Astrocyte of the spinal cord (primary cell): ENCODE measurements at places on chromosomes 7 and 10.

DNA sequence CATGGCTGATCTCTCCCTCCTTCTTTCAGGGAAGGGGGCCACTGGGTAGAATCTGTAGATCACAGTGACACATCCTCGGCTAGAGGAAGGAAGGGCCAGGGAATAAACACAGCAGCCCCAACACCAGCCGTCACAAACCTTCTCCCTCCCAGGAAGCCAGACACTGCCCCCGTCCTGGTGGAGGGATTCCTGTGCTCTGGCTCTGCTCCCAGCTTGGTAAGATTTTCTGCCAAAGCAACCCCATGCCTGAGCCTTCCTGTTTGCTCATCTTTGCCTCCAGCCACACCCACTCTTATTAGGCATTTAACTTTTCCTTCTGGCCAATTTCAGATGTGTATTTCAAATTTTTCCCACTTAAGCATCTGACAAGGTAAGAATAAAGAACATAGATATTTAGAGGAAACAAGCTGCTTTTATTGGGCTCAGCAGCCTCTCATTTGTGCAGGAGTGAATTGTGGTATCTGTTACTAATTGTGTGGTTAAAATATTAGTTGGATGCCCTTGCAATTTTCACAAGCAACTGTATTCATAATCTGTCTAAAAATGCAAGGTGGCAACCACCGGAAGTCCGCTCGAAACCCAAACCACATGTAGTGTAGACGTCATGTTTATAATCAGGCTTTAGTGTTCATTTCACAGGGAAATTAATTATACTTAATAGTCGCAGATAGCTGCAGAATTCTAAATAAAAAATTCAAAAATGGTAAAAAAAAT is 13.2 kb upstream of the NPS start:
- no peak for DNase-seq

GRCh38 chr10:110724937-110725336 is 80.8 kb downstream of the RBM20 start:
- DNase-seq: no peak

GRCh38 chr7:46468753-46469356 is 547.8 kb upstream of the IGFBP3 start:
- peak; percentile 52 for DNase-seq

GRCh38 chr7:120677535-120677934 is 180.4 kb downstream of the TSPAN12 start:
- DNase-seq: no peak

DNA sequence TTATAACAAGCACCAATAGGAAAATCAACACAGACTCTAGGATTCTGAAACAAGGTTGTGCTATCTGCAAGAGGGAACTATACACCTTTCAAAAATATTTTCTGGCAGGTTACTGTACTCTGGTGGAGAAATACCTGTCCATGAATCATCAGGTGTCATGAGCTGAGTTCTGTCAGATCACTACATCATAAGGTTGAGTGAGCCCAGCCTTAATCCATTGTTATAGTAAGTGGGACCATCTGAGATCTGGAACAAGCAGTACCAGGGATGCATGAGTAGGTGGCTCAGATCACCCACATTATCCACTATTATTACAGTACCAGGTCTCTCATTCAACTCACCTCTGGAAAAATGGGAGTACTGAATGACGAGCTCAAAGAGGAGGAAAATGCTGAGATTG is 212.4 kb downstream of the DGKI start:
- no peak for DNase-seq

GRCh38 chr10:100510533-100511308 is 8.9 kb downstream of the SEC31B start:
- no peak for DNase-seq

DNA sequence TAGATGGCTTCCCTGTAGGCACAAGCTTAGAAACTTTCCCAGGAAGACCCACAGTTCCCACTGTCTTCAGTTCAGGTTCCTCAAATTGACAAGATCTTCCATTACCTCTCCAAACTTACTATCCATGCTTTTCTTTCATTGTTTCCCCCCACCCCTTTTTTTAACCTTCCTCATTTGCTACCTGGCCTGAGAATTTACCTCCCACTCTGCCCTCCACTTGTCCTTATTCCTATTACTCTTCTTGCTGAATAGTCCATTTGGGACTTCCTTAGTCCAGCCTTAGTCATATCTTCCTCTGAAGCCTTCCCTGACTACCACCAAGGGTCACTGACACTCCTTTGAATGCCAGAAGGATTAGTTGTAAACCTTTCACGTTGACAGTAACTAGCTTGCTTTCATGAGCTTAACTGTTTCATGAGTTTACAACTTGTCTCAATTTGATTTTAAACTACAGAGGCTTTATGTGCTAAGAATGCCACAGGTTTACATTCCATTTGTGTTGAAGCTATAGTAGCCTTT is 1.2 kb upstream of the CALU start:
- peak; percentile 58 for DNase-seq

GRCh38 chr7:121498816-121499215 is 102.7 kb upstream of the FAM3C start:
- no peak for DNase-seq

- DNase-seq: no peak
Observed at GRCh38 chr7:24884401-24884800, 95.6 kb downstream of the OSBPL3 start.

DNA sequence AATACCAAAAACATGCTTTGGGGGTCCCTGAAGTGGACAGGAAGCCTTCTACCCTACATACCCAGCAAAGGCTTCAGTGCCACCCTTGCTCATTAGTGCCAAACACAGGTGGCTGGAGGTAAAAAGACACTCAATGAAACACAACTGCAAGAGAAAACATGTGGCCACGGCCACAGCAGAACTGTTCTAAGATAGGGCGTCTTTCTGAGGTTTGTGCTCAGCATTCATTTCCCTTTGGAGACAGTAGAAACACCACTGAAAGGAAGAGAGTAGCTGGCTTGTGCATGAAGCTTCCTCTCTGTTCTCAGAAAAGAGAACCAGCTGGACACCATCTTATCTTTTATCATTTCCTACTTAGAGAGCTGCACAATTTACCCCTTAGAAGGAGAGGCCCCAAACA is 143.0 kb downstream of the PLXNA4 start:
- no peak for DNase-seq

- no peak for DNase-seq
Observed at GRCh38 chr7:151847681-151848081, 29.2 kb downstream of the PRKAG2 start.

- no peak for DNase-seq
Observed at GRCh38 chr7:28075674-28076358, 104.8 kb downstream of the JAZF1 start.

DNA sequence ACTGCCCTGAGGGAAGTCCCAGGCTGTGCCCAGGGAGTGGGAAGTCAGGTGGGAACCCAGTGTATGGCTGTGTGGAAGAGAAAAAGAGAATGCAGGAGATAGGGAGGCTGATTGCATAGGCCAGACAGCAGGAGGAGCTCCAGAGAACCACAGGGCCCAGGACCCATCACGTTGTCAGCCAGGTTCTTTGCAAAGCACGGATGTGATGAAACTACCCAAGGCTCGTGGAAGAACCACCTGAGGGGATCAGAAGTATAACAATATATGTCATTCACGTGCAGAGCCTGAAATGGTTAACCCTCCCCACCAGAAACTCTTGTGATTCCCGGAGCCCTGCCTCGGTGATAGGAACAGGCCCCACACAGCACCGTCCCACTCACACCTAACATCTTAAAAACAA is 83.6 kb downstream of the LARP4B start:
- no peak for DNase-seq

DNA sequence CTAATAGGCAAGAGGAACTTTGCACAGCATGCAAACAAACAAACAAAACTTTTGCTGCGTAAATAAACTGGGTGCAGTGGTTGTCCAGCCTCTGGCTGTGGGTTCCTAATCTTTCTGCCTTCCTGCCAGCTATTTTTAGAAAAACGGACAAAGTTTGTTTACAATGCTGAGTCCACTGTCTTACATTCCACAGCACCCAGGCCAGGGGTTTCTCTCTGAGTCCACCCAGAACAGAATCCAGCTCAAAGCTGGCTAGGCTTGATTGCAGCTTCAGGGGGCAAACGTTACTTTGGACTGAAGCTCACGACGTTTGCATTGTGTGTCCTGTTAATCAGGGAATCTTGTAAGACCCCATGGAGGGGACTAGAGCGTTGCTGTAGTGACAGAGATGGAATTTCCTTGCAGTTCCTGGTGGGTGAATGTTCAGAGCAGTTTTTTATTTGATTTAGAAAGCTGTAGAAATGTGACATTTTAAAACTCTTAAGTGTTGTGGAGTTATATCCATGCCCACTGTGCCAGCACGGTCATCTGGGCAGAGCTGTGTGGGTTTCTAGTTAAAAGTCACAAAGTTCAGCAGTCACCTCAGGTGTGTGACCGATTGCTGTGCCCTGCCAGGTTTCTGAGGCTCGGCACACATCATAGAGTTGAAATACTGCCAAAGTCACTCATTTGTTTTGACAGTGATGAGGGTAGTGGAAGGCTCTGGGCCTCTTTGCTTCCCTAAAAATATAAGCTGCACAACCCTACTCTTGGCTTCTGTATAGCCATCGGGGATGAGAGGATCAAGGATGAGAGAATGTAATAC is 247.0 kb downstream of the STK31 start:
- peak; percentile 10 for DNase-seq

- no peak for DNase-seq
Observed at GRCh38 chr7:112184455-112184854, 21.7 kb downstream of the DOCK4 start.

DNA sequence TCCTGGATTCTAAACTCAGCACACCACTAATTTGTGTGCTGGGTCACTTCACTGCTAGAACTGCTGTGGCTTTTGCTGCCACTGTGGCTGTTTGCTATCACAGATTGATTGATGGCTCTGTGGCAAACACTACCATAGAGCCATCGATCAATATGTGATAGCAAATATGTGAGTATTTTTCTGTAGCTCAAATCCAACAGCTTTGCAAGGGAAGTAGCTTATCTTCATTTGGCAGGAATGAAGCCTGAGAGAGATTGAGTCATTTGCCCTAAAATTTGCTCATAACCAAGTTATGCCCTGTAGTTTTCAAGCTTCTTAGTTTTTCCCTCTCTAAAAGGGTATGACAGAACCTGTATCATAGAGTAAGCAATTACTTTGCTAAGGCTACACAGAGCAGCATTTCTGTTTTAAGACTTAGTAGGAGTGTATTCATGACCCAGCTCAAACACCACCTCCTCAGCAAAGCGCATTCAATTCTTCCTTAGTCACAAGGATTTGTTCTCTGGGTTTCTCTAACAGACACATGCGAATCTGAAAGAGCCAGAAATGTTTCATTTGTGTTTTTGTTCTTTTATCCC is 43.1 kb downstream of the MINPP1 start:
- DNase-seq: peak; percentile 74

- DNase-seq: peak; percentile 96
Observed at GRCh38 chr7:20219446-20220292, 2.5 kb upstream of the MACC1 start.

DNA sequence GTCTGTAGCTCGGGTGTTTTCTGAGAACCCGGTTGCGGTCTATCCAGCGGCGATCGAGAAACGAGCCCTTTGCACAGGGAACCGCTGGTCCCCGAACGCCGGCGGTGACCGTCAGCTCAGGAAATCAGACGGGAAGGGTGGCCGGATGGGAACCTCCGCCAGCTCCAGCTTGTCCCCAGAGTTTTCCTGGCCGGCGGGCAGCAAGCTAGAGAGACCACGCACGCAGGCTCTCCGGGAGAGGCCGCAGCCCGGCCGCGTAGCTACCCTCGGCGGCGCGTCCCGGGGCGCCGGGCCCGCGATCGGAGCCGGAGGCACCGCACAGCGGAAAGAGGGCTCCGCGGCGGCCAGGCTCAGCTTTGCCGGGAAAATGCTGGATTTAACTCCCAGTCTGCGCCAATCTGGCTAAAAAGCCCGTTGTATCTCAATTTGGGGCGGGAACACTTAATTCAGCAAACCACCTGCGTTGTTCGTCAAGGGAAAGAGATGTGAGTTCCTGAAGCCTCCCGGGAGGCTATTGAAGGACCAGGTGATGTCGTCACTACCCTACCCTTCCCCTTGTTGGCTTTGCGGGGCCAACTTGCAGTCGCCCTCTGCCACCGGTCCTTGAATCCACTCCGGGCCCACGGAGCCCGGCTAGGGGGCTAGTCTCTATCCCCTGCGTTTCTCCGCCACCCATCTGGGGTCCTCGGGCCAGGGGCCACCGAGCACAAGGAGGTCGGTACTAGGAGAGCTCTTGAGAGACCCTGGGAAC is 859 bp upstream of the CH25H start:
- DNase-seq: peak; percentile 17

GRCh38 chr10:123518765-123519164 is 147.4 kb upstream of the GPR26 start:
- DNase-seq: no peak

GRCh38 chr10:6145166-6145987 is 56.5 kb downstream of the RBM17 start:
- DNase-seq: no peak

DNA sequence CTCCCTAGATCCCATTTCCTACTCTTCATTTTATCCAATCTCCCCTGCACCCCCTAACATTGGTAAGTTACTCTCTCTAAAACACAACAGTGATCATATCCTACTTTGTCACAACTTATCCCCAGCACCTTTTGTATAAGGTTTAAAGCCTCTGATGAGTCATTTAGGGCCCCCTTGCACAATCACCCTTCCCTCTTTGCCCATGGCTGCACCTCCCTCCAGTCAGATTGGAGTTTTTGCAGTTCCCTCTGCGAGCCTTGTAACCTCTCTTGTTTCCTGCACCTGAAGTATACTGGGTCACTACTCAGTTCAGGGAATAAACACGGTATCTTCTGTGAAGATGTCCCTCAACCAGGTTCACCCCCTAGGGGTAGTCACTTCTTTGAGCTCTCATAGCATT is 55.9 kb upstream of the ADRB1 start:
- no peak for DNase-seq

DNA sequence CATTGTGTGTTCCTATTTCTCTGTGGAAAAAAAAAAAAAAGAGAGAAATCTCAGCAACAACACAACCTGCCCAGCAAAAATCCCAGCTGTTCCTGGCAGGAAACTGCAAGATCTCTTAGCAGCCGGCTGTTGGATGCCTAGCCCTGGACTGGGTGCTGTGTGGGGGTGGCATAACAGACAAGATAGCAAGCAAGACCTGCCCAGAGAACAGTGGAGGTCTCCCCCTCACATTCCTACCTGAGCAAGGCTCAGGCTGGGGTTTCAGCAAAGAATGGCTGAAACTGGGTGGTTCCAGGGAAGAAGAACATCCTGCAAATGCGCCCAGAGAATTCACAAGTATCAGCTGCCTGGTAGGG is 248.8 kb upstream of the ZMIZ1 start:
- DNase-seq: no peak

DNA sequence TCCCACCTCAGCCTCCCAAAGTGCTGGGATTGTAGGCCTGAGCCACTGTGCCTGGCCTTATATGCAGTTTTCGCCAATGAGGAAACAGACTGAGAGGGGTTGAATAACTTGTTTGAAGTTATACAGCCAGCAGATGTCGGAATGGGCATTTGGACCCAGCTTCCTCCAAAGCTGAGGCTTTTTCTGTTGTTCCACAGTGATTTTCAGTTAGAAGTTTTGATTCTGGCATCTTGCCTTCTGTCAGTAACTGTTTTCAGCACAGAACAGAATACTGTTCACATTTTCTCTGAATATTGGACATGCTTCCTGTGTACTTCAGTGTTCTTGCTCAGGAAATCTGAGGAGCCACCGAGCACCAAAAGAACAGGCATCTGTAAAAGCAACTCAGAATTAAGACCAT is 287.2 kb downstream of the CAMK1D start:
- DNase-seq: no peak

GRCh38 chr10:44439239-44439957 is 54.5 kb upstream of the CXCL12 start:
- no peak for DNase-seq
